Upper lobe of left lung (tissue), 6 donors: ENCODE measurements at places on chromosomes 5 and 9. TPM values are rescaled to one million over a fixed set of nuclear protein-coding genes. Genes with fewer than 3 reads are reported as not detected.

DNA sequence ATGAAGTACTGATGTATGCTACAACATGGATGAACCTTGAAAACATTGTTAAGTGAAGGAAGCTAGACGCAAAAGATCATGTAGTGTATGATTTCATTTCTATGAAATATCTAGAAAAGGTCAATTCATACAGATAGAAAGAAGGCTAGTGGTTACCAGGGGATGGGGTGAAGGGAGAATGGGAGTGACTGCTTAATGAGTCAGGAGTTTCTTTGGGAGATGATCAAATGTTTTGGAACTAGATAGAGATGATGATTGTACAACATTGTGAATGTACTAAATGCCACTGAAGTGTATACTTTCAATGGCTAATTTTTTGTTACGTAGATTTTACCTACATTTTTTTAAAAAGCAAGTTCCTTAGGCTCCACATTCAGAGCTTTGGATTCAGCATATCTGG is 14.9 kb upstream of the DELE1 start:
- H3K27me3 ChIP-seq = no peaks in the 10 kb centered on the region
- peaks cover 2% of the 10 kb centered on the region for H3K4me1 ChIP-seq
- H3K4me3 ChIP-seq = no peak overlapping the region
- no peak for DNase-seq

DNA sequence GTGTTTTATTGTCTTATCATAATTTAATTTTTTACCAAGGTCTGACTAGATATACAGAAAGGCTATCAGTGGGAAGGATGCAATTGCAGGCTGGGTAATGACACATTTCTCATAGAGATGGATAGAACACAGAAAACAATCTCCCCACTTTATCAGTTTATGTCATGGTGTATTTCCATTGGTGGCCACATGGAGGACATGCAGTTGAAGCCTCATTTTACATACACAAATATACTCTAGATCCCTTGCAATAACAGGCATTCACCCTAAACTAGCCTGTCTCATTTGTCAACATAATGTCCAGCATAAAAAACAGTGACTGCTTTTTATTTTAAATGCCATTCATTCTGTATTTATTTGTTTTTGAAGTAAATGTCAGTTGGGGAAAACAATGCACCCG is 526.3 kb downstream of the GABRG2 start:
- H3K4me3 ChIP-seq = no peak overlapping the region
- DNase-seq = no peak
- H3K36me3 ChIP-seq = no peaks in the 10 kb centered on the region
- no peaks in the 10 kb centered on the region for H3K4me1 ChIP-seq

DNA sequence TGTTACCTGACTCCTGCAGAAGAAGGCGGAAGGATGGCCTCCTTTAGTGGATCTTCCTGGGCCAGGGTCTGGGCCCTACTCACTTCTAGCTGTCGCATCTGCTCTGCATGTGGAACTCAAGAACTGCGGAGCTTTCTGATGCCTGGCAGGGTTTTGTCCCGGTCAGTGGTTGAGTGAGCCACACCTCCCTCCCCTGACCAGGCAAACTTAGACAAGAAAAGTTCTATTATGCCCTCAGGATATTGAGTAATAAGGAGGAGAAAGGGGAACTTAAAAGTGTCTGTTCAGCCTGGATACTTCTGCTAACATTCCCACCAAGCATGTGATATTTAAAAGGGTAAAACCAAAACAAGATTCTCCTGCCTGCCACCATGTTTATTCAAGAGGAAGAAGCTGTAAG is at the start of gene FYB1:
Gene FYB1 (minus strand): TSS at position 127 of the 400 bp plus-strand sequence. CDS start 16,603 bp downstream, outside the sequence.
- peak within 1 kb of the TSS; percentile 77 for H3K27ac ChIP-seq
- no peak for DNase-seq
- peaks cover 14% of the 10 kb centered on the region for H3K4me1 ChIP-seq

DNA sequence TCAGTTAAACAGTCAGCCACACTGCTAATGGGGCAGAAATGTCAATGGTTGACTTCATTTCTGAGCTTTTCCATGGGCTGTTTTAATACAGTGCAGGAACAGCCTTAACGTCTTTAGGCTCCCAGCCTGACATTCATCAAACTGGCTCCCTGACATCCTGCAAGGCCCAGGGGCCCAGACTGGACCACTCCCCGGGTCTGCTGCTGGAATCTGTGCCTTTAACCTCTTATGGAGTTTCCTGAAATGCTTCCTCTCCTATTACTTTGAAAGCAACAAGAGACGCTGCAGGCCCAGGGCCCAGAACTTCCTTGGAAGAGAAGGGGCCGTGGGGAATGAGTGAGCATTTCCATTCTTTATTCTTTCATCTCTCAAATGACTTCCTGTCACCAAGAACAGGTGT is 216.8 kb upstream of the PANK3 start:
- DNase-seq = no peak
- no peak overlapping the region for H3K4me3 ChIP-seq
- H3K4me1 ChIP-seq = peaks cover 7% of the 10 kb centered on the region
- no peaks in the 10 kb centered on the region for H3K27me3 ChIP-seq

DNA sequence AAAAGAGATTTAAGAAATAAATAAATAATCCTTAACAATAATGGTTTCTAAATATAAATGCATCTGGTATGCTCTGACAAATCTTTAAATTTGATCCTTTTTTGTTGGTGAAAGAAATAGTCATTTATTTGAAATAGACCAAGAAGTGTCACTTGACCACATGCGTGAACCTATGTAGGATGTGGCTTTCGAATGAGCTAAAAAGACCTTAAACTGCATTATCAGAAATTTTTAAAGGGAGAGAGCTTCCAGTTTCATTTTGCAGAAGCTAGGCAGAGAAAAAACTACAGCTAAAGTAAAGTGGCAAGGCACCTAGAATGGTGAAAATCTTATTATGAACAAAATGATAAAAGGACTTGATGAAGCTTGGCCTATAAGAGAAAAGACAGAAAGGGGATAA is 309.2 kb upstream of the EFNA5 start:
- H3K4me1 ChIP-seq = peaks cover 4% of the 10 kb centered on the region
- DNase-seq = no peak

DNA sequence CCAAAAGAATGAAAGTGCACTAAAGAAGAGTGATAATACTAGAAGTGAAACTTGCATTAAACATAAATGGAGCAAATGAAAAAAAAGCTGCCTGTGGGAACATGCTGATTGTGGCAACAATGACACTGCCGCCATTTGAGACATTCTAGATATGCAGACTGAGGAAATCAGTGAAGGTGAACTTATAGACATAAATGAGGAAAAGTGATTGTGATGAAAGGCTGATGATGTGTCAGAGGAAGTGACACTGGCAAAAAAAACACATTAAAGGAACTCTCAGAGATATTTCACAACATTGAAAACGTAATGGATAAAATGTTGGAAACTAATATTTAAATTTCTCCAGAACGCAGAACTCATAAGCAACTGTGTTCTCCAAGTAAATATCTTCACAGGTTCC is 1.2 kb downstream of the ERCC8 start:
- no peaks in the 10 kb centered on the region for H3K27me3 ChIP-seq
- no peak overlapping the region for H3K4me3 ChIP-seq
- H3K4me1 ChIP-seq = peaks cover 18% of the 10 kb centered on the region
- DNase-seq = no peak
- H3K36me3 ChIP-seq = no peaks in the 10 kb centered on the region
- no peak overlapping the region for H3K27ac ChIP-seq

DNA sequence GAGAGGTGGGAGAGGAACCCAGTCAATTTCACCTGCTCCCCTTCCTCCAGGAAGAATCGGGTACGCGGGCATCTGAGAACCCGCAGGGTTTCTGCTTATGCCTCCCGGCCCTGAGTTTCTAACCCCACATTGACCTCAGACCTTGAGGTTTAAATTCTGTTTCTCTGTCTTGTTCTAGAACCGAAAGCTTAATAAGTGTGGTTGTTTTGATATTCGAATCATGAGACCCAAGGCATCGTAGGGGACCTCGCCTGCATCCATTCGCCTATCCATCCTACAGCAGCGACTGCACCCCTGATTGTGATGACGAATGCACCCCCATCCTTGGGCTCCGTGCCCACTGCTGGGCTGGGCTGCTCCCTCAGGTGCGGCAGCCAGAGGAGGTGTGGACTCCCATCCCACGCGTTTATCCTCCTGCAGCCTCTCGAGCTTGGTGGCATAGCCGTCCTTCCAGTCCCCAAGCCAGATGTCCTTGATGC is 80.8 kb upstream of the IER5L start:
- H3K4me3 ChIP-seq = peak overlapping the region; percentile 9
- H3K36me3 ChIP-seq = no peaks in the 10 kb centered on the region
- no peak for DNase-seq
- H3K4me1 ChIP-seq = peaks cover 19% of the 10 kb centered on the region

DNA sequence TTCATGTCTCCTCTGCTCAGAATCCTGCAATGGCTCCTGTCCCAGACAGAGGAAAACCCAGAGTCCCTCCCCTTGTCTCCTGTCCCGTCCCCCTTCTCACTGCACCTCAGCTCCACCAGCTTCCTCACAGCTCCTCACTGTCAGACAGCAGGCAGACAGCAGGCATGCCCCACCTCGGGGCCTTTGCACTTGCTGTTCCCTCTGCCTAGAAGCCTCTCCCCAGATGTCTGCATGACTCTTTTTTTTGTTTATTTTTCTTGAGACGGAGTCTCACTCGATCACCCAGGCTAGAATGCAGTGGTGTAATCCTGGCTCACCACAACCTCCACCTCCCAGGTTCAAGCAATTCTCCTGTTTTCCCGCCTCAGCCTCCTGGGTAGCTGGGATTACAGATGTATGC is 8.8 kb upstream of the SLC6A7 start:
- H3K4me3 ChIP-seq = no peak overlapping the region
- no peaks in the 10 kb centered on the region for H3K27me3 ChIP-seq
- H3K4me1 ChIP-seq = no peaks in the 10 kb centered on the region
- no peak for DNase-seq

GRCh38 chr5:134370311-134370870 is 978 bp upstream of the UBE2B start:
- no peaks in the 10 kb centered on the region for H3K27me3 ChIP-seq
- H3K4me1 ChIP-seq = peaks cover 13% of the 10 kb centered on the region
- peak overlapping the region; percentile 98 for H3K27ac ChIP-seq

DNA sequence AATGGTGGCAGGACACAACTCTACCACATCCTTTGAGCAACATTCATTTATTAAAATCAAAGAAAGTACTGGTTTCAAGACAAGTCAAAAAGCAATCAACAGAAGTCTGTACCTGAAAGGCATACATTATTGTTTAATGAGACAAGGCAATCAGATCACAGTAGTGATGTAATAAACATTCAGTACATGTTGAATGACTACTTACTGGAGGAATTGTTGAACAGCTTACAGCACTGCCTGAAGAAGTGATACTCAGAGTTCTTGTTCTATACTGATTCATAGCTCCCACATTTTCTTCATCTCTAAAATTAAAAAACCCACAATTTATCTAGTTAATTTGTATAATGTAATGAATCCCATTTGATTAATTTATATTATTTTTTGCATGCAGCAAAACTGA is 18.2 kb downstream of the RIOK2 start:
- H3K4me1 ChIP-seq = peaks cover 4% of the 10 kb centered on the region
- H3K36me3 ChIP-seq = peaks cover 28% of the 10 kb centered on the region
- no peak overlapping the region for H3K4me3 ChIP-seq
- no peaks in the 10 kb centered on the region for H3K27me3 ChIP-seq
- no peak overlapping the region for H3K27ac ChIP-seq

DNA sequence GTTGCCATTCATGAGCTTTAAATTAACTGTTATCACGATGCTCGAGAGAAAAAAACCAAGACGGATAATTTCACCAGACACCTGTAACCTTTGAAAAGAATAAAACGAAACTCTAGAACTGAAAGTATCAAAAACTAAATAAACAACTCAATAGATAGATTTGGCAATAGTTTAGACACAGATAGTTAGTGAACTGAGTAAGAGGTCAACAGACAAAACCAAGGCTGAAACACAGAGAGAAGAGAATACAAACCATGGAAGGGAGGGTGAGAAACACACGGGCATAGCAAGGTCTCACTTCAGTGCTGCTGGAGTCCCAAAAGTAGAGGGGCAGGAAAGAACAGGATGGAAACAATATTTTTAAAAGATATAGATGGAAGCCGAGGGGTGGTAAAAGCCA is 3.3 kb upstream of the OR2V1 start:
- no peak for DNase-seq
- no peak overlapping the region for H3K4me3 ChIP-seq
- H3K36me3 ChIP-seq = no peaks in the 10 kb centered on the region
- H3K27ac ChIP-seq = no peak overlapping the region
- H3K27me3 ChIP-seq = no peaks in the 10 kb centered on the region

DNA sequence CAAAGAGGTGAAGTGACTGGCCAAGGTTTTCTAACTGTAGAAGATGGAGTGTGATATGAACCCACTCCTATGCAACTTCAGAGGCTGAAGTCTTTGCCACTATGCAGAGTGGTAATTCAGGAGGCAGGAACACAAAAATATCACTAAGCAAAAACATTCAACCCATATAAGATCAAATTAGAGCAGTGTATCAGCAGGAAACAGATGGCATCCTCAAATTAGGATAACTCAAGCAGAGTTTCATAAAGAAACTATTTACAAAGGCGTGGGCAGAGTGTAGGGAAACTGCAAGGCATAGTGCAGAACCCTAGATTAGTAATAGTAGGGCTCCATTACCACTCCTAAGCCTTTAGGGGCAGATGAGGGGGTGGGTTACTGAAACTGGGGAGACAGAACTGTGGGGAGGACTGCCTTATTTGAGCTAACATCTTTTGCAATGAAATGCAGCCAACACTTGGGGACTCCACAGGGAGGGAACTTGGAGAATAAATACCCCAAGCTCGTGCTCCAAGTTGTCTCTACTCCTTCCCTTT is 72.2 kb downstream of the PTTG1 start:
- H3K27me3 ChIP-seq = no peaks in the 10 kb centered on the region
- no peaks in the 10 kb centered on the region for H3K4me1 ChIP-seq
- no peak overlapping the region for H3K4me3 ChIP-seq
- no peak for DNase-seq

DNA sequence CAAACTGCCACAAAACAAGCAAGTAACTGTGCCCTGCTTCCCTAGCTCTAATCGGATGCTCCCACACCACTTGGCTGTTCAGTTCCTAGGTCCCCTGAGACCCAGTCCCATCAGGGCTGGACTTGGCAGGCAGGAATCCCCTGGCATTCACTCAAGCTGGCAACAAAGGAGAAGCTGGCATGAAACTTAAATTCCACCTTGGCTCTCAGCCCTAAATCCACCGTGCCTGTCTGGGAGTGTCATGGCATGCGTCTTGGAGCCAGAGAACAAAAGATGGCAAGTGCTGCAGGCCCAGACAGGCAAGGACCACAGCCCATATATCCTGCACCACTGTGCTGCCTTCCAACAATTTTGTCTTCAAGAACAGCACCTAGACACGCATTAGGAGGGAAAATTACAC is 38.2 kb downstream of the ETF1 start:
- H3K27me3 ChIP-seq = no peaks in the 10 kb centered on the region
- peaks cover 3% of the 10 kb centered on the region for H3K4me1 ChIP-seq
- H3K27ac ChIP-seq = peak overlapping the region; percentile 13
- no peaks in the 10 kb centered on the region for H3K36me3 ChIP-seq
- no peak for DNase-seq
- no peak overlapping the region for H3K4me3 ChIP-seq

- no peaks in the 10 kb centered on the region for H3K36me3 ChIP-seq
- H3K27me3 ChIP-seq = no peaks in the 10 kb centered on the region
- H3K27ac ChIP-seq = no peak overlapping the region
Measured at GRCh38 chr5:167678481-167678880, 613.0 kb upstream of the WWC1 start.

CBY3 gene
- not detected for total RNA-seq

REEP2 gene
- not detected for total RNA-seq

SIGMAR1 gene
- total RNA-seq = 33.5 TPM

ADAMTS16 gene
- not detected for total RNA-seq
